ENCODE measurements at places on chromosomes 16 and 17.

GRCh38 chr17:29694918-29695563 is 72.3 kb upstream of the CORO6 start:
- DNase-seq: no peak

DNA sequence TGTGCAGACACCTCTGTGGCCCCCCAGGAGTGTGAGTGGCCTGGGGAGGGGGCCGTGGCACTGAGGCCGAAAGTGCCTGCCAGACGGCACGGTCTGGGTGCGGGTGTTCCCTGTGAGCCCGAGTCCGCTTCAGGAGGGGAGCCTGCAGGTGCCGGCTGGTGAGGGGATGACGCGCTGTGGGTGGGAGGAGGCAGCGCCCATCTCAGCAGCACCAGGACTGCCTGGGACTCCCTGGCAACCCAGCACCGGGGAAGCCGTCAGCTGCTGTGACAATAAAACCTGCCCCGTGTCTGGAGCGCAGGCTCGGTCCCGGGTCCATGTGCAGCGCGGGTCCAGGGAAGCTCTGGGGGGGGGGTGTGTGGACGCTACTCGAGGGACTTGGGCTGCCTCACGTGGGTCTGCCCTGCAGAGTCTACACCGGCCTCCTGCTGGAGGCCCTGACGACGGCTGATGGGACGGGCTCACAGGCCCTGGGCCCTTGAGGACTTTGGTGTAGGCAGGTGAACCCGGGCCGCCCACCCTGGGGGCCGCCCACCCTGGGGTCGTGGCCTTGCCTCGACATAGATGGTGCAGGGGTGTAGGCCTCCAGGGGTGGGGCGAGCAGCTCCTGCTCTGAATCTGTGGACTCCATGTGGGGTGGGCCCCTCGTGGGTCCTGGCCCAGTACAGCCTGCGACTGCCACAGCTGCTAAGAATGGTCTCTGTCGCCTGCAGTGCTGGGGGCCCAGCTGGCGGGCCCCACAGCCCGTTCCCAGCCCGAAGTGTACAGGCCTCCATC is 5.9 kb upstream of the RAB40C start:
- no peak for DNase-seq

- no peak for DNase-seq
These were observed 34.1 kb upstream of the NDRG4 start for GRCh38 chr16:58465817-58466216.

GRCh38 chr17:34850023-34850422 is 111.2 kb downstream of the CCT6B start:
- no peak for DNase-seq

DNA sequence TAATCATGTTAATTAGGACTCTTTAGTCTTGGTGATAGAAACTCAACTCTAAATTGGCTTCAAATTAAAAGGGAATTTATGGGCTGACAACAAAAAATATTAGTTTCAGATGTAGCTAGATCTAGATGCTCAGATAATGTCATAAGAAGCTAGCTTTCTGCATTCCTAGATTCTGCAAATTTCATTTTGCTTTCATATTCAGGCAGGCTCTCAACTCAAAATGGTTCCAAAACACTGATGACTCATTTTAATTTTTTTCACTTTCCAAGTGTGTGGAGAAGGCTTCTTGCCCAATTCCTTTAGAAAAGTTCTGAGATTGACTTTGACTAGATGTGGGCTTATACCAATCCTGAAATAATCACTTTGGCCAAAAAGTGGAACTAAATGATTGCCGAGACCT is 236.7 kb upstream of the GOT2 start:
- peak; percentile 63 for DNase-seq

GRCh38 chr17:42067371-42068091 is 17.1 kb upstream of the C17orf113 start:
- DNase-seq: peak; percentile 50

DNA sequence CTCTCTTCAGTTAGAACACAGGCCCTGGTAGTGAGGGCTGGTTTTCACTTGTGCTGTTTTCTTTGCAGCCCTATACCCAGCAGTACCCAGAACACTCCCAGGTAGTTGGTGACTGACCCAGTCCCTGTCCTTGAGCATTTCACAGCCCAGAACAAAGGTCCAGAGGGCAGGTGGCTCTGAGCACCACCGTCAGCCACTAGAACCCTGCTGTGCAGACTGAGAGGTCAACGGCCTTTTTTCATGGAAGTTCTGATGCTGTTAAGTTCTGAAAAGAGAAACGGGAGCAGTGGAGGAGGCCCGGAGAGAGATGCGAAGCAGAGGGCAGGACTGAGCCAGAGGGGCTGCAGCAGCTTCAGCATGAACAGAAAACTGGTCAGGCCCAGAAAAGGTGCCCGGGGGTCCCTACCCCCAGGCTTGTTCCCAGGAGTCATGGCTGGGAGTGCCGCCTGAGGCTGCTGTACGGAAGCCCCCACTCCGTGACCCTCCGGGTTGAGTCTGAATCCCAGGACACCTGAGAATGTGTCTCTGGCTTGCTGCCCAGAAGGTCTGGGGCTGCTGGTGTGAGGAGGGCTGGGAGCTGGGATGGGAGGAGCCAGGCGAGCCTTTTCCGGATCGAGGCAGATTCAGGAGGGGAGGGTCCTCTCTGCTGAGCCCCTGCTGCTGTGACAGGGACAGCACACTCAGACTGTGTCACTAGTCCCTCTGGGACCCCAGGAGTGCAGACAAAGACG is 8.7 kb downstream of the ZNF276 start:
- no peak for DNase-seq

DNA sequence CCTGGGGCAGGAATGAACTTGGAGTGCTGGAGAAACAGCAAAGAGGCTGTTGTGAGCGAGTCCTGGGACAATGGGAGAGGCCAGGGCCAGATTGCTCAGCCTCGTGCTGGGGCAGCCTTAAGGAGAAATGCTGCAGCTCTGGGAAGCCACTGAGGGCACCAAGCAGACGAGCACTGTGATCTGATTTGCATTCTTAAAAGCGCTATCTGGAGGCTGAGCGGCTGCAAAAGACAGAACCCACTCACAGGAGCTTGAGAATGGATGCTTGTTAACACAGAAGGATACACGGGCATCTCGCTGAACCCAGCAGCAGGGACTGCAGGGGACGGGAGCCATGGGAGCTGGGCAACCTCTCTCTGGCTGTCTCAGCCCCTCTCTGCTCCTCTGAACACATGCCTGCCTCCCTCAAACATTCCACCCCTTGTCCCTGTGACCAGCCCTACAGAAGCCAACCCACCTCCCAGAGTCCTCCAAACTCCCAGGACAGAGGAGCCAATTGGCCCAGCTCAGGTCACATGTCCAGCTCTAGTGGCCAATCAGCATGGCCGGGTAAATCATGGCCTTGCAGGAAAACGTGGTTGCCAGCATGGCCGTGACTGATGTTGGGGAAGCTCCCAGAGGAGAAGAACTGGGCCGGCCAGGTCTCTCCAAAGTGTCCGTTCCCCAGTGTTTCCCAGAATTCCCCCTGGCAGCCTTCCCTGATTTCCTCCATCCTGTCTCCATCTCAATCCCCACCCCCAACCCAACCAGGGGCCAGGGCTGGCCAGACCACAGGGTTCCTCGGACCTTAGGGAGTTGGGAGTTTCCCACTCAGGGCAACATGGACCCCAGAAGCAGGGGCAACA is 60.3 kb downstream of the GSG1L start:
- no peak for DNase-seq

- DNase-seq: peak; percentile 27
These were observed 500 bp downstream of the MAF start for GRCh38 chr16:79599837-79600637.

DNA sequence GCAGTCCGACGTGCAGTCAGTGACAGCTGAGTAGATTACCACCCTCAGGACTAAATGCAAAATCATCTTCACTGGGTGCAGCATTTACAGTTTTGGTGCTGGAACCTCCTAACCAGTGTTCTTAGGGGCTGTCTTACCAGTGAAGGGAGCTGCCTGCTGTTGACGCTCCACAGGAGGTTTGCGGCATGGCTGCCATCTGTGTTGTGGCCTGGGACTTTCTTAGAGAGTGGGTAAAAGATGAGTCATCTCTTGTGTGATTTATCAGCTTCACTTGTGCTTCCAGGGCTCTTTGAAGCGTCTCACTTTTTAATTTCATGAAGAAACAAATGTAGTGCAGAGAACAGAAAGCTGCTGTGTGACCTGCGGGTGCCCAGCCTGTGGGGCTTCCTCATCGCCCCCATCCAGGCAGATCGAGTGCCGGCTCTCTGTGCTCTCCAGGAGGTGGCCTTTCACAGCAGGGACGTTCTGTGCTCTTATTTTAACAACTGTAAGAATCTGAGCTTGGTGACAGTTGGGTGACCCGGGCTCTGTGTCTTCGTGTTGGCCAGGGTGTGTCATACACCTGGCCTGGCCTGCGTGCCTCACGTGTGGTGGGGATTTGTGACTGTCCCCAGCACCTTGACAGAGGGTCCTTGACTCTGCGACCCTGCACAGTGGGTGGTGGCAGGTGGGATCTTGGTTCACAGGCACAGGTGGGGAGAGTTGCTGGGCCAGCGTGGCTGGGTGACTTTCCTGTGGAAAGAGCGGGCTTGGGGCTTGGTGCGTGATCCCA is 24.3 kb upstream of the ZNF750 start:
- DNase-seq: peak; percentile 64

GRCh38 chr17:74042744-74043486 is 160.6 kb upstream of the RPL38 start:
- DNase-seq: no peak

DNA sequence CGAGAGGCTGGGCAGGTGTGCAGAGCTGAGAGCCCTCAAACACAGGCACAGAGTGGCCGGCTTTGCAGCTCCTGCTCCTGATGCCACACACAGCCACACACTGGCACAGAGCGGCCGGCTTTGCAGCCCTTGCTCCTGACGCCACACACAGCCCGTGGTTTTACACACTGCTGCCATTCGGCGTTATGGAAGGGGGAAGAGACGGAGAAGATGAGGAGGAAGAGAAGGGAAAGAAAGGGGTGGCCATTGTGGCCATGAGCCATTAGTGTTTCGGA is 26.8 kb downstream of the WSCD1 start:
- DNase-seq: no peak

DNA sequence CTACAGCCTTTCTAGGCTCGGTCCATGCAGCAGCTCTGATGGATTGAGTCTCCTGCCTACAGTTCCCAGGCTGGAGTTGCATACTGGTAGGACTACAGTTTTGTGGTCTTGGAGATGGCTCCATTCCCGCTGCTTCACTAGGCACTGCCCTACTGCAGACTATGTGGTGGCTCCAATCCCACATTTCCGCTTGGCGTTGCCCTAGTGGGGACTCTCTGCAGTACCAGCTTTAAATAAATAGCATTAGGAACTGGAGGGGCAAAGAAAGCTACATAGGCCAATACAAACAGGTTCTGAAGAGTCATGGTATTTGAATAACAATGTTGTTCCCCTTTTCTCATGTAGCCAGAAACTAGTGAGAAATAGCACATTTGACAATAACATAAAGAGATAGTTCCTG is 5.4 kb upstream of the GOSR2 start:
- DNase-seq: no peak

DNA sequence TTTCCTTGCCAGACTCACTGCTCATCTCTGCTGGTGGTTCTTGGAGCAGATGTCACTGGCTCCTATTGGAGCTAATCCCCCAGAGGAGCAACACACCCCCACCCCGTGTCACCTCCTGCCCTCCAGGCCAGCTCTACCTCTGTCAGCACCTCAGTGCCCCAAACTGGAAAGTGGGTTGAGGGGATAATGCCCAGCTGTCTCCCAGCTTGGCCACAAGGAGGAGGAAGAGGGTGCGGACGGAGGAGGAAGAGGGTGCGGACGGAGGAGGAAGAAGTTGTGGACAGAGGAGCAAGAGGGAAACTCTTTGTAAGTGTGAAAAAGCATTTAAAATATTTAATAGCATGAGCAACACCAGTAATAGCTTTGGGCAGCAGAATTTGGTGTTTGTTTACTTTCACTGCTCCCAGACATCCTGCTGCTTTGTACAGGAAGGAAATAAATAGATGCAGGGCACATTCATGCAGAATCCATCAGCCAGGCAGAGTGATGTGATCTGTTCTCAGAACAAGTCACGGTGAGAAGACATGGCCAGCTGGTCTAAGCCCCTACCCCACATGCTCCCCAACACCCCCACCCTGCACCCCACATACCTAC is 82.5 kb downstream of the C17orf67 start:
- no peak for DNase-seq

GRCh38 chr17:56781906-56782305 is 51.8 kb downstream of the C17orf67 start:
- DNase-seq: no peak

Data from MM.1S (cell line).